ENCODE measurements at places on chromosomes 7 and 10.

GRCh38 chr7:108114117-108114841 lies 15.9 kb downstream of the LAMB4 start:
- no peak for DNase-seq

GRCh38 chr7:99008181-99008631 lies 129.9 kb downstream of the TRRAP start:
- DNase-seq = no peak

DNA sequence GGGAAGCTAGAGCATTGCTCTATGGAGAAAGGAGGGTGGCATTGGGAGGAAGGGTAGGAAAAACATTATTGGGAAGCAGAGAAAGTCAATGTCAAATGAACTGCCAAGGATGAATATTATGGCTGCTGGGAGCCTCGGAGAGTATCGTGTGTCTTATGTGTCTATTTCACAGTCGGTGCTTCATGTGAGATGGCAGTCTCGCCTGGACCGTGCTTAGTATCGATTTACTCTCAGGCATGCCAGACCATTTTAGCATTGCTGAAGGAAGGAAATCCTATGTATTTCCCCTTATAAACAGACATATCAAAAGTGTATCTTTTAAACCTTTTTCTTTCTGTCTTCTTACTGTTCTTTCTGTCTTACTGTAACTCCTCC lies 612.6 kb downstream of the AUTS2 start:
- DNase-seq = no peak

DNA sequence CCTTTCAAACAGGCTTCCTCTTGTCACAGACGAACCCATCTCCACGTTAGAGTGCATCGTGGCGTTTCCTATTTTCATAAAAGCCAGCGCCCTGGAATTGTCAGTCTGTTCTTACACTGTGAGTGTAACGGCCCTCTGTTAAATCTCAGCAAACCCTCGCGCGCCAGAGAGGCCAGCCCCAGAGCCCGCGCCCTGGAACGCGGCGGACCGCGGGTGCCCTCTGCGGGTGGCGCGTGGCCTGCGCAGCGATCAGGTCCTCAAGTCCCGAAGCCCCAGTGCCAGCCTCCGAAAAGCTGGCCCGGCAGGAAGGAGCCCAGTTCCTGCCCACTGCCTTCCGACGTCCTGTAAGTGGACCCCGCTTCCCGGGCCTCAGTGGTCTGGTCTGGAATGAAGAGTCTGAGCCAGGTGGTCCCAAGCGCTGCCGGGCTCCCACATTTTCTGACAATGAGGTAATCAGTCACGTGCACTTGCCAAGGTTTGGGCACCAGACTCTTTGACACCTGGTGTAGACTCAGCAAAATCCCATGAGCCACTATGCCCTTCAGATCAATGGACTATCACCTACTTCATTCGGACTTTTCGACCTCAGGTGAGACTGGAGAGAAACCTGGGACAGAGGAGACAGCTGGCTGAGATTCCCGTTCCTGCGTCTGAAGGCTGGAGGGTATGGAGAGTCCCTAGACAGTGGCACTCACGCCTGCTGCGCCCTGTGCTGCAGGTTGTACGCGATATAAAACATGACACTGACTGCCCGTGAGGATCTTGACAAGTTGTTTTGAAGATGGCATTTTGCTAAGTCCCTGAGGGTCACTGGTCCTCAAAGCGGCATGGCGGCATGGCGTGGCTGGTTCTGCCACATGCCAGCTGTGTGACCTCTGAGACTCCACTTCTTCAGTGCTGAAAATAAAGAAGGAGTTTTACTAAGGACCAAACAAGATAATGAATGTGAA lies 109.4 kb upstream of the LANCL2 start:
- peak; percentile 62 for DNase-seq

DNA sequence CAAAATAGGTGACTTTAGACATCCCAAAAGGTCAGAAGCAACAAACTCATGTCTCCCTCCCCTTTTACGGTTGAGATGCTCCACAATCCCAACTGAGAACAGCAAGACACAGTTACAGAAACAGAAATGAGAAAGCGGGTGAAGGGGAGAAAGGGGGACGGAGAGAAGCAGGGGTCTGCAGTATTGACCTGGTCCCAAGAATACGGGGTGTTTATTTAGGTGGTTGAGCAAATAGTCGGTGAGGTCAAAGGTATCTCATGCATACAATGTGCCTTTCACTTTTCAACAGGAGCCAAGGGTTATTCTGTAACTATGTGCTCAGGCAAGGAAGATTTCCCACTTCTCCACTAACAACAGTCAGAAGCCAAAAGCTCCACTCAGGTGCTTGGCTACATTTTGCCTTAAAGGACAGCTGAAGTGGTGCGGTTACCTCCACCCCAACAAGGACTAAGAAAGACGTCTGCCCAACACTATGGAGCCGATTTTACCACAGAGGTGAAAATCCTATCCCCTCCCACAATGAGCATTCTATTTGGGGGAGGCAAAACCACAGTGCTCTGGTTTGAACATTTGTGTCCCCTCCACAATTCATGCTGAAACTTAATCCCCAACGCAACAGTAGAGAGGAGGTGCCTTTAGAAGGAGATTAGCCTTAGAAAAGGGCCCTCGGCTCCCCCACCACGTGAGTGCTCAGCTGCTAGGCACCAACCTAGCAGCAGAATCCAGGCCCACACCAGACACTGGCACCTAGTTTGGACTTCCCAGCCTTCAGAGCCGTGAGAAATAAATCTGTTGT lies 77.9 kb downstream of the PARD3 start:
- no peak for DNase-seq
